ENCODE measurements at places on chromosomes 1 and 21. TPM values are rescaled to one million over a fixed set of nuclear protein-coding genes. Genes with fewer than 3 reads are reported as not detected.

Gene CYYR1
- total RNA-seq, result 15.1 TPM

Gene PALMD
- 96.7 TPM for total RNA-seq

Gene TESK2
- 19.2 TPM for total RNA-seq

Gene SYCP1
- not detected for total RNA-seq

Gene MRPS21
- total RNA-seq, result 40.5 TPM

Gene CD53
- 50.2 TPM for total RNA-seq

Gene SLAMF9
- not detected for total RNA-seq

Gene C1QC
- 385 TPM for total RNA-seq

Gene KRTAP13-2
- total RNA-seq, result not detected

Gene TTC4
- 33.8 TPM for total RNA-seq

Gene GALE
- 9.9 TPM for total RNA-seq

Gene RAD54L
- 1.8 TPM for total RNA-seq

Gene KPNA6
- total RNA-seq, result 53.1 TPM

Gene PCBP3
- total RNA-seq, result 4.6 TPM

Gene INSRR
- 0.15 TPM for total RNA-seq

DNA sequence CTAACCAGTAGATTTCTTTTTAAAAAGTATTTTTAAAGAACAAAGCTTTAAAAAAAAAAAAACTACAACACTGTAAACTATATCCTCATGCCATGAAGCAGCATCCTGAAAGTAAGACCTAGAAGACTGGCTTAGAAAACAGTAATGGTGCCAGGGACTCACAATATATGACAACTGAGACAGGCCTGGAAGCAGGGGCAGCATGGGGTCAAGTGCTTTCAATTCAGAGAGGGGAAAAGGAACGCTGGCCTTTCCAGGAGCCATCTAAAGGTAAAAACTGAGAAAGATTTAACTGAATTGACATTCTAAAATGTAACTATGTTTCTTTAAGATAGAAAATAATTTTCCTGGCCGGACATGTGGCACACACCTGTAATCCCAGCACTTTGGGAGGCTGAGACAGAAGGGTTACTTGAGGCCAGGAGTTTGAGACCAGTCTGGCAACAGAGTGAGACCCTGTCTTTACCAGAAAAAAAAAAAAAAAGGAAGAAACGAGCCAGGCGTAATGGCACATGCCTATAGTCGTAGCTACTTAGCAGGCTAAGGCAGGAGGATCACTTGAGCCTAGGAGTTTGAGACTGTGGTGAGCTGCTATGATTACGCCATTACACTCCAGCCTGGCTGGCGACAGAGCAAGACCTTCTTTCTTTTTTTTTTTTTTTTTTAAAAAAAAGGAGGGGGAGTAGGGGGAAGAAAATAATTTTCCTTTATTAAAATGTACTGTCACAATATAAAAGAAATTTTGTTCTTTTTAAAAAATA, 54.1 kb downstream of the SLC35D1 start:
- H3K27ac ChIP-seq, result no peak overlapping the region
- H3K27me3 ChIP-seq, result no peaks in the 10 kb centered on the region
- H3K36me3 ChIP-seq, result no peaks in the 10 kb centered on the region
- no peaks in the 10 kb centered on the region for H3K4me1 ChIP-seq
- H3K4me3 ChIP-seq, result no peak overlapping the region

DNA sequence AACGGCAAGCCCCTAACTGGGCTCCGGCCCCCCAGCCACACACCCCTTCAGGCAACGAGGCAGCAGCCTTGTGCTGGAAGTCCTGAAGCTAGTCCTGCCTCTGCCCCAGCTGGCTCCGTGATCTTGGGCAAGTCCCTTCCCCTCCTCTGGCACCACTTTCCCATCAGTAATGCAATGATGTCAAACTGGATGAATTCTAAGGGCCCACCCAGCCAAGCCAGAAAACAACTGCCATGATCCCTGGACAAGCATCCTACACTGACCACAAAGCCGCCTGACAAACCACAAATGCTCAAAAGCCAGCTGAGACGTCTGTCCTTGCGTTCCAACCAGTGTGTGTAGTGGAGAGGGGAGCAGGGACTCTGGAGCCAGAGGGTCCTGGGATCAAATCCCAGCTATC, 26.8 kb downstream of the IFFO2 start:
- H3K27me3 ChIP-seq, result no peaks in the 10 kb centered on the region
- no peak for DNase-seq
- no peak overlapping the region for H3K27ac ChIP-seq
- H3K36me3 ChIP-seq, result no peaks in the 10 kb centered on the region
- no peak overlapping the region for H3K4me3 ChIP-seq

- no peaks in the 10 kb centered on the region for H3K4me1 ChIP-seq
- no peaks in the 10 kb centered on the region for H3K27me3 ChIP-seq
- no peaks in the 10 kb centered on the region for H3K36me3 ChIP-seq
- DNase-seq, result no peak
- no peak overlapping the region for H3K4me3 ChIP-seq
Observed at GRCh38 chr1:230913496-230913895, 45.2 kb upstream of the C1orf198 start.

DNA sequence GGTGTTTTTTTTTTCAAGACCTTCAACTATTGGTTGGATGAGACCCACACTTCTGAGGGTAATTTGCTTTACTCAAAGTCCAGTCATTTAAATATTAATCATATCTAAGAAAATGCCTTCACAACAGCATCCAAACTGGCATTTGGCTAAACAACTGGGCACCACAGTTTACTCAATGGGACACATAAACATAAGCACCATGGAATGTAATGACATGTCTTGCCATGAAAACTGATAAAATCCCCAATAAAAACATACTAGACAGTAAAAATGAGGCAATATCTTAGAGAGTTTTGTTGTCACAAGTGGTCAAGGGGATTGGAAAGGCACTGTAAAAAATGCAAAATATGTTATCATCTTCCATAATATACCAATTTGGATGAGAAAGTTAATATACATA, 838.8 kb upstream of the ADAMTS5 start:
- no peak overlapping the region for H3K27ac ChIP-seq
- no peak for DNase-seq
- no peak overlapping the region for H3K4me3 ChIP-seq
- H3K36me3 ChIP-seq, result no peaks in the 10 kb centered on the region

DNA sequence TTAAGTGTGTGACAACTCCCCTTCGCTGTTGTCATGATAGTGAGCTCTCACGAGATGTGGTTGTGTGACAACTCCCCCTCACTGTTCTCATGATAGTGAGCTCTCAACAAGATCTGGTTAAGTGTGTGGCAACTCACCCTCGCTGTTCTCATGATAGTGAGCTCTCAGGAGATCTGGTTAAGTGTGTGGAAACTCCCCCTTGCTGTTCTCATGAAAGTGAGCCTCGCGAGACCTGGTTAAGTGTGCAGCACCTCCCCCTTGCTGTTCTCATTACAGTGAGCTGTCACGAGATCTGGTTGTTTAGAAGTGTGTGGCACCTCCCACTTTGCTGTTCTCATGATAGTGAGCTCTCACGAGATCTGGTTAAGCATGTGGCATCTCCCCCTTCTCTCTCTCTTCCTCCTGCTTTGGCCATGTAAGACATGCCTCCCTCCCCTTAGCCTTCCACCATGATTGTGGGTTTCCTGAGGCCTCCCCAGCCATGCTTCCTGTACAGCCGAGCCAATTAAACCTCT, 25.1 kb upstream of the LSS start:
- DNase-seq, result no peak
- H3K4me1 ChIP-seq, result no peaks in the 10 kb centered on the region
- H3K27ac ChIP-seq, result no peak overlapping the region
- H3K4me3 ChIP-seq, result no peak overlapping the region
- peaks cover 20% of the 10 kb centered on the region for H3K36me3 ChIP-seq
- H3K27me3 ChIP-seq, result no peaks in the 10 kb centered on the region

DNA sequence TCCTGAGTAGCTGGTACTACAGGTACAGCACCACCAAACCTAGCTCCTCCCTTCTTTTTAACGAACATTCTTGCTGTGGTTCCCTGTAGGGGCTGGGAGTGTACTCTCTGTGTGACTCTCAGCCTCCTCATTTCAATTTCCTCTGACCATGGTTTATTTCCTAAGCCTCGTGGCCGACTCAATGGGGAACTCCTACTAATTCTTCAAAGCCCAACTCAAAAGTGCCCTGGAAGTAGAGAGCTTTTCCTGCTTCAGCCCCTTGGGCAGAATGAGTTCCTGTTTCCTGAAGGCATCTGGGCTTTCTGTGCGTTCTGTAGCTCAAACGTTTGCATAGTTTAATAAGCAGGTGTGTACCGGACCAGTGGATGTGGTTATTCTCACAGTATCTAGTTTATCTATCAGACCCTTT, 70.9 kb upstream of the ACOT11 start:
- no peak for DNase-seq
- no peak overlapping the region for H3K27ac ChIP-seq
- peaks cover 5% of the 10 kb centered on the region for H3K4me1 ChIP-seq

GRCh38 chr1:156104065-156104810, 10.3 kb upstream of the LMNA start:
- H3K4me1 ChIP-seq, result peaks cover 39% of the 10 kb centered on the region
- H3K27ac ChIP-seq, result peak overlapping the region; percentile 99
- H3K27me3 ChIP-seq, result no peaks in the 10 kb centered on the region
- DNase-seq, result peak; percentile 92
- no peak overlapping the region for H3K4me3 ChIP-seq

DNA sequence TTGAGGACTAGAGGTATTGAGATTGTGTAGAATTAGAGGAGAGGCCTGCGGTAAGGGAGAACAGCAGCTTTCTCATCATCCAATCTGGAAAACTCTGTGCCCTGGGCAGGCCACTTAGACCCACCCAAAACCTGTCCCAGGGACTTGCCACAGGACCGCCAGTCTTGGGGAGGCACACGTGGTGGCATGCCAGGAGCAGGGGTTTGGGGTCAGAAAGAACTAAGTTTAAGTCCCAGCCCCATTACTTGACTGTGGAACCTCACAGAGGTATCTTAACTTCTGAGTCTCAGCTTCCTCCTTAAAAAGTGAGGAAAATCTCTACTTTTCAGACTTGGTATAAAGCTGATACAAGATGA, 356.6 kb downstream of the HHAT start:
- H3K27ac ChIP-seq, result no peak overlapping the region
- no peak for DNase-seq
- no peak overlapping the region for H3K4me3 ChIP-seq
- H3K4me1 ChIP-seq, result no peaks in the 10 kb centered on the region

DNA sequence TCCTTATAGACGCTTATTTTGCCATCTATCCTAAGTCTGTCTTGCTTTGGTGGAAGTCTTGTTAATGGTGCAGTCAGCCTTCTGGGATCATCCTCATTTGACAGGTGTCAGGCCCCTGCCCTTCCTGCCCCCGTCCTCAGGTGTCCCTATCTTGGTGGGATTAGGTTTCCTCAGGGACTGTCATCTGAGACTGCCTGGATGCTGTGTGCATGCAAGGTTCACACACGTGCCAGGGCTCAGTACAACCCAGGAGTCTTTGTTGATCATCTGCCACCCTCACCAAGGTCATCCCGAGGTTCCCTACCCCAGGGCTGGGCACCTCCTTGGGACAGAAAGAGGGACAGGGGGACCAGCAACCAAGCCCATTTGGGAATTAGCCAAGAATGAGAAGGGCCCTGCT, 18.0 kb downstream of the PADI2 start:
- H3K4me1 ChIP-seq, result peaks cover 5% of the 10 kb centered on the region
- no peaks in the 10 kb centered on the region for H3K27me3 ChIP-seq
- peak overlapping the region; percentile 55 for H3K27ac ChIP-seq
- H3K4me3 ChIP-seq, result no peak overlapping the region

GRCh38 chr1:14748977-14749376, 150.5 kb downstream of the KAZN start:
- no peak overlapping the region for H3K27ac ChIP-seq
- H3K4me1 ChIP-seq, result no peaks in the 10 kb centered on the region
- H3K27me3 ChIP-seq, result no peaks in the 10 kb centered on the region
- DNase-seq, result no peak

GRCh38 chr1:12443151-12443550, 174.9 kb downstream of the DHRS3 start:
- no peak overlapping the region for H3K4me3 ChIP-seq
- H3K27me3 ChIP-seq, result no peaks in the 10 kb centered on the region
- H3K4me1 ChIP-seq, result peaks cover 14% of the 10 kb centered on the region

GRCh38 chr1:113903501-113904292, 902 bp downstream of the AP4B1 start:
- H3K36me3 ChIP-seq, result no peaks in the 10 kb centered on the region
- no peak for DNase-seq
- no peaks in the 10 kb centered on the region for H3K27me3 ChIP-seq
- H3K4me1 ChIP-seq, result no peaks in the 10 kb centered on the region

GRCh38 chr1:159587461-159587951, at the start of gene APCS:
Gene APCS (plus strand): TSS chr1:159587826. CDS start chr1:159587922, 96 bp downstream.
- H3K4me1 ChIP-seq, result no peaks in the 10 kb centered on the region
- no peak for DNase-seq
- no peaks in the 10 kb centered on the region for H3K36me3 ChIP-seq
- H3K4me3 ChIP-seq, result no peak within 1 kb of the TSS
- H3K27me3 ChIP-seq, result no peaks in the 10 kb centered on the region
- no peak within 1 kb of the TSS for H3K27ac ChIP-seq

DNA sequence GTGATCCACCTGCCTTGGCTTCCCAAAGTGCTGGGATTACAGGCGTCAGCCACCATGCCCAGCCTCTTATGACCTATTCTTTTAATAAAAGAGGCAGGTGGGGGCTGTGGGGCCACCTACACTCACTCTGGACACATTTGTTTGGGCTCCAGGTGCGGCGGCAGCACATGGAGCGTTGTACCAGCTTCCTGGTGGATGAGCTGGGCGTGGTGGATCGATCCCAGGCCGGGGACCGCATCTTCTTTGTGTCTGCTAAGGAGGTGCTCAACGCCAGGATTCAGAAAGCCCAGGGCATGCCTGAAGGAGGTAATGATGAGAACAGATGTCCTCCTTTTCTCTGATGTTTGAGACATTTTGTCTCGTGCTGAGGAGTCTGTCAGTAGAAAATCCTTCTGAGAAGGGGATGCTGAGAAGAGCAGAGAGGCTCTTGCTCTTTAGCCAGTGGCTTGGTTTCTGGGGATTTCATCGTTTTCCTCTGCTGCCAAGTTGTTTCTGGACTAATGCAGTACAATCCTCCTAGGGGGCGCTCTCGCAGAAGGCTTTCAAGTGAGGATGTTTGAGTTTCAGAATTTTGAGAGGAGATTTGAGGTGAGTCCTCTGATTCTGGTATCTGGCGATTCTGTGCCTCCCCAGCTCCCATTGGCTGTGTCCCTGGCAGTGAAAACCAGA, 17.9 kb upstream of the MIIP start:
- no peaks in the 10 kb centered on the region for H3K4me1 ChIP-seq
- DNase-seq, result no peak
- peaks cover 30% of the 10 kb centered on the region for H3K36me3 ChIP-seq
- H3K4me3 ChIP-seq, result no peak overlapping the region

- DNase-seq, result peak; percentile 72
- peak overlapping the region; percentile 78 for H3K27ac ChIP-seq
Observed at GRCh38 chr1:7470904-7471638, 300.0 kb upstream of the VAMP3 start.

- no peak for DNase-seq
- no peak overlapping the region for H3K4me3 ChIP-seq
- no peaks in the 10 kb centered on the region for H3K27me3 ChIP-seq
- no peaks in the 10 kb centered on the region for H3K4me1 ChIP-seq
- H3K36me3 ChIP-seq, result no peaks in the 10 kb centered on the region
Observed at GRCh38 chr1:213688655-213689054, 299.1 kb upstream of the PROX1 start.

- no peak overlapping the region for H3K27ac ChIP-seq
- no peak for DNase-seq
- H3K36me3 ChIP-seq, result no peaks in the 10 kb centered on the region
- peaks cover 12% of the 10 kb centered on the region for H3K27me3 ChIP-seq
Observed at GRCh38 chr1:100536031-100536430, 1.9 kb upstream of the GPR88 start.
